ENCODE measurements at places on chromosomes 2 and 18.

- DNase-seq: no peak
Observed at GRCh38 chr2:127609818-127610217, 36.1 kb upstream of the GPR17 start.

- no peak for DNase-seq
Observed at GRCh38 chr18:80041424-80041823, 7.2 kb downstream of the RBFA start.

DNA sequence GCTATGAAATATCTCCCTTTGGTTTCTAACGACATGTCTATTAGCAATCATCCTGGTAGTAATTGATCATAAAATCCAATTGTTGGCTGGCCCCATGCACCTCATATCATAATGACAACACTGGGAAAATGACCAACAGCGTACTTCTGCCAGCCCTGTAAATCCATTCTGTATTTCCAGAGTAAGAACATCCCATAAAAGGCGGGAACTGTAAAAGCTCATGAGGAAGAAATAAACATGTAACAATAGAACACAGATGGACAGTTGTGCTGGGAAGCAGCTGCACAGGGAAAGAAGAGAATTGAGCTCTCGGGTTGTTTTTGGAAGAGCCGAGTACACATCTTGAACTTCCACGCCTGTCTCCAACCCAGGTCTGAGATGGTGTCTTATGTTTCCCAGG, 218.7 kb downstream of the CMPK2 start:
- DNase-seq: no peak

GRCh38 chr2:233022561-233022960, 9.5 kb upstream of the NGEF start:
- DNase-seq: no peak

DNA sequence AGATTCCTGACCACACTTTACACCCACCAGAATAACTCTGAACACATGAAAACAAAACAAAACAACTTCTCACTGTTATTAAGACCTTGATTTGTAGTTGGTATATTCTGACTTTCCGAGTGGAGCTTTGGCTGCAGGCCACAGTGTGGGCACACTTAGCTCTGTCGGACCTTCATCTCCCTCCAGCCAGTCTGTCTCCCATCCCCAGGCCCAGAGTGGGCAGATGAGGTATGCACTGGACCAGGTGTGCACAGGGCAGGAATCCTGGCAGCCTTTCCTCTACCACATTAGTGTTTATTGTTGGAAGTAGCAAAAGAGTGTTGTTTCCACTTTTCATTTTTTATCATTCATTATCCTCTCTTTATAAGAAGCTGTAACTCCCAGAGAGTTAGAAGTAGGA, 219.5 kb upstream of the TPO start:
- no peak for DNase-seq

GRCh38 chr2:40352041-40352702, 99.7 kb downstream of the SLC8A1 start:
- DNase-seq: peak; percentile 59

- DNase-seq: no peak
Observed at GRCh38 chr2:239706367-239706766, 305.5 kb upstream of the HDAC4 start.

DNA sequence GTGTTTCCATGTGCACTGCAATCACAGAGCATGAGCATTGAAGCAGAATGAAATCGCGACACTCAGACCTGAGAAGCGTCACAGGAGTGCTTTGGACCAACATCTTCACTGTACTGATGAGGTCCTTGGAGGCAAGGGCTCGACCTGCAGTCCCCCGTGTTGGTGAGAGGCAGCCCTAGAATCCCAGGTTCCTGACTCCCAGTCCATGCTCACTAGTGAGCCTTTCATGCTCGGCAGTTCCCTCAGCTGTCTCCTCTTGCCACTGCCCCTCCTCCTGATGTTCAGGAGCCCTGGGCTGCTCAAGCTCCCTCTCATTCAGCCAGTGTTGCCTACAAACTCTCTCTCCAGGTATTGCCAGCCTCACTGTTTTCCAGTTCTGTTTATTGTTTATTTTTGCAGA, 291.4 kb downstream of the DYSF start:
- DNase-seq: no peak

Measured in inflammatory macrophage treated with lipopolysaccharide for 4 hours (primary cell).